ENCODE measurements at places on chromosomes 2 and 18.
A peak's percentile ranks its signal among the peaks of the same experiment; 100 is the strongest.

- DNase-seq: no peak
These were observed 4.8 kb upstream of the RNF138 start for GRCh38 chr18:32086881-32087280.

- DNase-seq: no peak
These were observed 412.1 kb upstream of the MYT1L start for GRCh38 chr2:2743164-2743571.

DNA sequence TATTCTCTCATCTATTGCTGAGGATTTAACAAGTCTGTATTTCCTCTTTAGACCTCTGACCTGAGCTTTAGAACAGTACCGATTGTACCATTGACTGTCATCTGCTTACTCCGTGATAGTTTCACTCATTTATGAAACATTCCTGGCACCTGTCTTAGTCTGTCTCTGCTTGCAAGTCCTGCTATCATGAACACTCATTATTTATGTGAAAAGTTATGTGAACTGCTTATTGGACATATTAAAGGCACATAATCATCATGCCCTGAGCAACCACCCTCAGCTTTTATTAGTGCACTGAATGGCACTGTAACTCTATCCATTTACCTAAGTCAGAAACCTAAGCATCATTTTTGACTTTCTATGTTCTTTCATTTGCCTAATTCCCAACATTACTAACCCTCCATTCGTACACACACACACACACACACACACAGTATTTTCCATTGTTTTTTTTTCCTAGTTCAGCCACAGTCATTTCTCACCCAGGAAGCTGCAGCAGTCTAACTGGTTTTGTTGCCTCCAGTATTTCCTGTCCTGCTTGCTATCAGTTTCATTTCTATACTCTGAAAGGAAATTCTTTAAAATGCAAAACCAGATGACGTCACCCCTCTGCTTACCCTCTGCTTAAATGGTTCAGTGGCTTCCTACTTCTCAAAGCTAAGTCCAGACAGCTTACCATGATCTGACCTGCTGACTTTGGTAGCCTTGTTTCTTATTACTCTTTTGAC, 146.1 kb downstream of the HAUS1 start:
- DNase-seq: peak; percentile 33

DNA sequence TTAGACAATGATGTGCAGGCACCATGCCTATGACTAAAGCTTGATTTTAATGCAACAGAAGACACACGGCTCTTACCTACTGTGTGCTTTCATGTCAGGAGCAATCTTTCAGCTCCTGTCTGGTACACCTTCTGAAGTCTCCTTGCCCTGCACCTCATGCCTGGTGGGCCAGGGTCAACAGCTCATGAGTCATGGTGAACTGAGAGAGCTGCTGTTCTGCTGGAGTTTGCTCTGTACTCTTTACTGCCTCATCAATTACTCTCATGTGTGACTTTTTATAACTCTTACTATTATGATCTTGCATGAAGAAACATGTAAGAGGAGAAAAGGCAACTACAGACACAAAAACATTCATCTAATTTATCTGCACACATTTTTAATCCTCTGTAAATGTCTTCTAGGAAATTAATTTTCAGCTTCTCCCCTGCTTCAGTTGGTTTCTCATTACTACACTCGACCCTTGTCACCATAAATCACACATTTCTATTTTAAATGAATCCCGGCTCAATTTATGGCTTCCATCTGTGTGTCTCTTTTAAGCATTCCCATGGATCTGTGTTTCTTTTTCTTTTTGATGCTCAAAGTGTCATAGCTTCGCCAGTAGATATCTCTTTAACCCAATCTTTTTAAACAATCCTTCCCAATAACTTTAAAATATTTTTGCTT, 9.7 kb downstream of the SERPINB7 start:
- DNase-seq: no peak

DNA sequence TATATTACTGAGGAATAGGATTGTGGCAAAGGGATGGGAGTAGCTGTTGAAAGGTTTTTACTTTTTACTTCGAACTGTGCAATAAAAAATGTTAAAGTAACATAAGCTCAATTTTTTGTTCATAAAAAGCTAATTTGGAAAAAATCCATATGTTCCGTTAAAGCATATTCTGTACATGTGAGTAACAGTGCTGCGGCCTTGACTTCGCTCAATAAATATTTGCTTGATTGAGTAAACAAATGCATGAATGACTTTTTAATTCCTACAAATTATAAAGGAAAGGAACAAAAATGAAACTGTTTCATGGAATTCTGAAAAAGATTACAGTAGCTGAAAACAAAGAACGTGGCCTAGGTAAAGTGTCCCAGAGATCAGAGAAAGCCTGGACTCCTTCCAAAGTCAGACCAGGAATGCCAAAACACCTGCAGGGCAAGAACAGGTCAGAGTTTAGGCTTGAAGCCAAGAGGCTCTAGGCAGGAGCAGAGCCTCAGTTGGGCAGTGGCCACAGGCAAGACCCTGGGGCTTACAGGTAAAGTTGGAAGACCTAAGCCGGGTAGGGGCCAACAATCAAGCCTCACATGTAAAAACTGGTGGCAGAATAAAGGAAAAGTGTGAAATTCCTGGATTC, 44.3 kb upstream of the FIGN start:
- no peak for DNase-seq

DNA sequence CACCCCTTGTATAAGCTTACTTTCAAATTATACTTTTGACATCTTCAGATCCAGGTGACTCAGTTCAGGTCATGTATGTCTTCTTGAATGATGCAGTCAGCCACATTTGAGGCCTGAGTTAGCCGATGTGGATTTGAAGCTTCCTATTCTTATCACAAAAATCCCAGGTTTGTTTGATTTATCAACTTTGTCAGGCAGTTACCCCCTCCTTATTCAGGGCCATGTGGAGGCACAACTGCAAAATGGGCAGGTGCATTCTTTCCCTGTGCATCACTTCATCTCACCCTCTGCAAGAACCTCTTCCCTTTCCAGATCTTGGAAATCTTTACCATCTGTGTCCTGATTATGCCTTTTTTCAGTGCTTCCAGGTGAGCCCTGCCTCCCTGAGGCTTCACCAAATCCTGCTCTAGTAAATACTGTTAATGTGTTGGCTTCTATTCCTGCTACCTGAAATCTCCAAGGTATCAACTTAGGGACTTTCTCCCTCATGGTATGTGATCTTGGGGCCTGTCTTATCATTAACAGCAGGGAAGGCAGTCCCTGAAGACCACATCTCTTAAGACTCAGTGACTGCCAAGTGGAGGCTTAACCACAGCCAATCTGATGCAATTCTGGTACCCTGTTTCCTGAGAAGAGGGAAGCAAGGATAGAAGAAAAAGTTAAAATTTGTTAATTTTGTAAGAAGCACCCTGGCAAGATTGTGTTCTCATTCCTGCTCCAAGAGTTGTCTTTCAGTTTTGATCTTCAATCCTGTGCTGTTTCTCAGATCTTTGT, 9.4 kb upstream of the ARHGAP28 start:
- DNase-seq: no peak

DNA sequence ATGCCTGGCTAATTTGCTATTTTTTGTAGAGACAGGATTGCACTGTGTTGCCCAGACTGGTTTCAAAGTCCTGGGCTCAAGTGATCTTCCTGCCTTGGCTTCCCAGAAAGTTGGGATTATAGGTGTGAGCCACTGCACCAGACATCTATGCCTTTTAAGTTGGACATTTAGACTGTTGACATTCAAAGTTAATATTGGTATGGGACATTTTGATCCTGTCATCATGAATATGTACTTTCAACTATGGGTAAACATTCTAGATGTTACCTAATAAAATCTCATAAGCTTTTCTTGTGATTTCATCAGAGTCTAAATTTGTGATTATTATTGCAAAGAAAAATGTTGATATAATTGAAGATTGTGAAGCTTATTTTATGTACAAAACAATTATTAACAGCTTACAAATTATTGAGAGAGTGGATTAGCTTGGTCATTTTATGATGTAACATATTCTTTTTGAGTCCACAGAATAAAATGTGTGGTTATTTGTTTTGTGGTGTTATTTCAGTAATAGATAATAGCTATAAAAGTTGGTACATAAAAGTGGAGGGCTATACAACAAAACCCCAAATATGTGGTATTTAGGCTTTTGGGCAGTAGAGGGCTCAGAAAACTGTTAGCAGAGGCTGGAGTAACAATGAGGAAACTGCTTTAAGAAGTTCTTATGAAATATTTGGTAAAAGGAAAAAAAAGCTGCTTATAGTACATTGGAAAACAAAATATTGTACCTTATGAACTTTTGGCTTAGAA, 41.4 kb downstream of the STARD6 start:
- no peak for DNase-seq

- DNase-seq: no peak
These were observed 30.6 kb upstream of the PPP1R1C start for GRCh38 chr2:181955010-181955409.

DNA sequence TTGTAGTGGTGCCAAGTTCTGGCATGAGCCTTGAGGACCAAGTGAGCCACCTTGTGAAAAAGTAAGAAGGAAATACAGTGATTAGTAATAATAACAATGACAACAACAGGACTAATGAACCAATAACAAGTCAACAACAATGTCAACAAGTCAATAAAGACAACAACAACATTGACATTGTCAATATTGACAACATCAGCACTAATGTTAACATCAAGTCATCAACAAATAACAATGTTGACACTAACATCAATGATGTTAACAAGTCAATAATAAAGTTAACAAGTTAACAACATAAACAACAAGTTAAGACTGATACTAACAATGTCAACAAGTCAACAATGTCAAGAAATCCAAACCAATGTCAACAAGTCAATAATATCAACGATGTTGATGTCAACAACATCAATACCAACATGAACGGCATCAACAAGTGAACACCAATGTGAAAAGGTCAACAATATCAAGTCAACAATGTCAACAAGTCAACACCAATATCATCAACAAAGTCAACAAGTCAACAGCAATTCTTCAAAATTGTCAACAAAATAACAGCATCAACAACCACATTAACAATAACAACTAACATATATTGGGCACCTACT, 24.0 kb downstream of the LCT start:
- no peak for DNase-seq

GRCh38 chr18:33123862-33124518, 316.5 kb downstream of the CCDC178 start:
- no peak for DNase-seq

- DNase-seq: no peak
These were observed 37.8 kb downstream of the PCBP1 start for GRCh38 chr2:70124983-70125480.

All from GM12891 (cell line).